ENCODE measurements at places on chromosomes 13 and 19. TPM values are rescaled to one million over a fixed set of nuclear protein-coding genes. Genes with fewer than 3 reads are reported as not detected.

DKKL1 gene
- total RNA-seq = 2.1 TPM

LILRB4 gene
- total RNA-seq = not detected

CDX2 gene
- total RNA-seq = not detected

CD37 gene
- not detected for total RNA-seq

ITGBL1 gene
- 10.8 TPM for total RNA-seq

SLC6A16 gene
- total RNA-seq = not detected

HIPK4 gene
- under 0.01 TPM for total RNA-seq

KLHL1 gene
- total RNA-seq = 0.91 TPM

TUBA3C gene
- not detected for total RNA-seq

EXOC3L2 gene
- total RNA-seq = not detected

SYNGR4 gene
- not detected for total RNA-seq

SPACA4 gene
- total RNA-seq = not detected

CYP4F11 gene
- total RNA-seq = not detected

CD177 gene
- not detected for total RNA-seq

CYP2F1 gene
- total RNA-seq = not detected

C13orf42 gene
- not detected for total RNA-seq

SIGLEC9 gene
- total RNA-seq = not detected

DAPK3 gene
- total RNA-seq = 81.2 TPM

PROZ gene
- not detected for total RNA-seq

ZNF793 gene
- 0.96 TPM for total RNA-seq

NTF4 gene
- total RNA-seq = not detected

TPP2 gene
- total RNA-seq = 39.5 TPM

SMG9 gene
- total RNA-seq = 6.9 TPM

KLF2 gene
- total RNA-seq = 7.0 TPM

SWSAP1 gene
- total RNA-seq = 1.2 TPM

MZT1 gene
- 21.7 TPM for total RNA-seq

TMEM255B gene
- total RNA-seq = not detected

SYNE4 gene
- 1.2 TPM for total RNA-seq

ZNF221 gene
- total RNA-seq = 15.8 TPM

LILRA1 gene
- total RNA-seq = not detected

CEACAM8 gene
- not detected for total RNA-seq

ATP4B gene
- total RNA-seq = not detected

LYPD3 gene
- 0.65 TPM for total RNA-seq

Data from epithelial cell of alveolus of lung (primary cell).